GM12864 (cell line): ENCODE measurements at places on chromosomes 12 and 14.

GRCh38 chr14:69048456-69048855 is 69.4 kb upstream of the ACTN1 start:
- DNase-seq = no peak

GRCh38 chr12:85466890-85467289 is 186.9 kb downstream of the ALX1 start:
- DNase-seq = no peak

GRCh38 chr12:20474443-20474842 is 106.1 kb downstream of the PDE3A start:
- no peak for DNase-seq

GRCh38 chr14:103545915-103546651 is 16.4 kb downstream of the BAG5 start:
- no peak for DNase-seq

GRCh38 chr12:71662849-71663560 is 643 bp downstream of the ZFC3H1 start:
- peak; percentile 29 for DNase-seq

GRCh38 chr12:79532907-79533288 is 157.9 kb downstream of the PAWR start:
- DNase-seq = no peak

DNA sequence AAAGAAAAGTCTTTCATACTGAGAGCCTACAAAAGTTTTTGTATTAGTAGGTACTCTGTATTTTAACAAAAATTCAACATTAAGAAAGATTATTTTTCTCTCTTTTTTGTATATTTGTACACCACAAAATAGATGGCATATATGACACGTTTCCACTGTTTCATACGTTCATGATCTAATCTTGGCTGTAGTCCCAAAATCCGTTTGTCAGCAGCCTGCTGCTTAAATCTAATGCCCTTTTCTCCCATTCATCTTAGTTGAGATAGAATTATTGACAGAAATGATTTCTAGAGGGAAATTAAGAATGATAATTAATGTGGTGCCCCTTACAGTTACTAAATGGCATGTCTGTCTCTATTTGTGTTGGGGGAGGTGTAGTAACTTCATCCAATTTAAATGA is 140.7 kb upstream of the NOVA1 start:
- no peak for DNase-seq

DNA sequence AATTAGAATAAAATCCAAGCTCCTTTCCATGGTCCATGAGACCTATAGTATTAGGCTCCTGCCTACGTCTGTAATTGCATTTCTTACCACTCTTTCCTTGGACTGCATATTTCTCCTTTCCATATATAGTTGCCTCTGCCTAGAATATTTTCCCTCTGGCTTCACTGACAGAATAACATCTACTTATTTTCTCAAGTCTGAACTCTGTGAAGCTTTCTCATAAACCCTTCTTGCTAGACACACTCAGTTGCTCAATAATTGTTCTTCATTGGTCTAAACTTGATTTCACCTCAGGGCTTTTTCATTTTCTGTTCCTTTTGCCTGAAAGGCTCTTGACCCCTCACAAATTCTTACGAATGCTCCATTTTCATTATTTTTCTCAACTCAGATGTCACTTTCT is 36.9 kb upstream of the KRAS start:
- no peak for DNase-seq

- DNase-seq = no peak
These were observed 326.7 kb downstream of the ADGRD1 start for GRCh38 chr12:131280426-131280825.

- no peak for DNase-seq
These were observed 172.0 kb downstream of the BCAT1 start for GRCh38 chr12:24776861-24777260.

- DNase-seq = no peak
These were observed 57.2 kb downstream of the MVK start for GRCh38 chr12:109630815-109631214.

GRCh38 chr12:126492181-126492580 is 1426.9 kb downstream of the AACS start:
- no peak for DNase-seq

GRCh38 chr12:25708661-25709060 is 155.6 kb upstream of the LMNTD1 start:
- no peak for DNase-seq

DNA sequence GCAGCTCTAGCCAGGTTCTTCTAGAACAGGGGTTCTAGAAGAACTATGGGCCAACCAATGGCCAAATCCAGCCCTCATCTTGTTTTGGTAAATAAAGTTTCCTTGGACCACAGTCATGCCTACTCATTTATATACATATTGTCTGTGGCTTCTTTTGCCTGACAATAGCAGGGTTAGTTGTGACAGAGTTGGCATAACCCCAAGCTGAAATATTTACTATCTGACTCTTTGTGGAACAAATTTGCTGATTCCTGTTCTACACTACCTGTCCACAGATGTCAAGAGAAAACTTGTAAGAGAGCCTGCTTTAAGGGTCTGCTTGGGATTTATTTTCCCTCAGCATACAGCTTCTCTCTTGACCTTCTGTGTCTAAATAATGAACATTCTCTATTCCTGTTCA is 289.0 kb downstream of the KSR2 start:
- DNase-seq = no peak

- DNase-seq = no peak
These were observed 51.2 kb downstream of the SVOP start for GRCh38 chr12:108969622-108970021.

DNA sequence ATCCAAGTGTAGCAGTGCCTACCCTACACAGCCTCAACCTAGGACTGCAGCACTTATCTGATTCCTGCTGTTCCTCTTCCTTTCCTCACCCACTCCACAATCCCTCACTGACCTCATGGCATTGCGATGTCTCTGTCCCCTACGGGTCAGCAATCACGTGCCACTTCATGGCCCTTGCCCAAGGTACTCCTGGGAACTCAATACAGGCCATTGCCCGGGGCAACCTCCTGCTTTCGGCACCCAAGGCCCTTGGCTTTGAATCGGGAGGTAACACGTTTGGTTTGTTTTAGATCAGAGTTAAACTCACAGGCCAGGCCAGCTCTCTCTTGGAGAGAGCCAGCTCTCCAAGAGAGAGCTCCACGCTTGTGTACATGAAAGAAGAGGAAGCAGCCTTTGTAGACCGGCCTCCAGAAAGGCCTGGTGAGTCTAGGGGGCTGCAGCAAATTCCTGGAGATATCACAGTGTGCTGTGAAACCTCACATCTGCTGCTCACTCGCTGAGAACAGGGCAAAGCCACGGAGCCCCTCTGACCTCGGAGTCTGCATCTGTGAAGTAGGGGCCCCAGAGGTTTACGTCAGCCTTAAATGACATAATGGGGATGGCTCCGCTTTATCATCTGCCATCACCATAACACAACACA is 12.2 kb downstream of the CLMN start:
- no peak for DNase-seq

DNA sequence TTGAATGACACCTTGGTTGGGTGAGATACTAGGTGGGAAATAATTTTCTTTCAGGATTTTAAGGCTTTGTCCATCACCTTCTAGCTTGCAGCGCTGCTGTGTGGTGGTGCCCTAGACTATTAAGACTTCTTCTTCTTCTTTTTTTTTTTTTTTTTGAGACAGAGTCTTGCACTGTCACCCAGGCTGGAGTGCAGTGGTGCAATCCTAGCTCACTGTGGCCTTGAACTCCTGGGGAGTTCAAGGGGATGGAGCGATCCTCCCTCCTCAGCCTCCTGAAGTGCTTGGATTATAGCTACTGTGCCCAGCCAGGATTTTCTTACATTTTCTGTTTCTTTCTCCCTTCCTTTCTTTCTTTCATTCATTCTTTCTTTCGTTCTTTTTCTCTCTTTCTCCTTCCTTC is 10.3 kb upstream of the MTA1 start:
- no peak for DNase-seq

GRCh38 chr14:63237791-63238190 is 33.5 kb downstream of the RHOJ start:
- no peak for DNase-seq

GRCh38 chr12:110998165-110998564 is 77.8 kb upstream of the MYL2 start:
- no peak for DNase-seq

- no peak for DNase-seq
These were observed 1.5 kb upstream of the KRT7 start for GRCh38 chr12:52231305-52232202.

- no peak for DNase-seq
These were observed 121.5 kb downstream of the SLC15A5 start for GRCh38 chr12:16155938-16156337.

DNA sequence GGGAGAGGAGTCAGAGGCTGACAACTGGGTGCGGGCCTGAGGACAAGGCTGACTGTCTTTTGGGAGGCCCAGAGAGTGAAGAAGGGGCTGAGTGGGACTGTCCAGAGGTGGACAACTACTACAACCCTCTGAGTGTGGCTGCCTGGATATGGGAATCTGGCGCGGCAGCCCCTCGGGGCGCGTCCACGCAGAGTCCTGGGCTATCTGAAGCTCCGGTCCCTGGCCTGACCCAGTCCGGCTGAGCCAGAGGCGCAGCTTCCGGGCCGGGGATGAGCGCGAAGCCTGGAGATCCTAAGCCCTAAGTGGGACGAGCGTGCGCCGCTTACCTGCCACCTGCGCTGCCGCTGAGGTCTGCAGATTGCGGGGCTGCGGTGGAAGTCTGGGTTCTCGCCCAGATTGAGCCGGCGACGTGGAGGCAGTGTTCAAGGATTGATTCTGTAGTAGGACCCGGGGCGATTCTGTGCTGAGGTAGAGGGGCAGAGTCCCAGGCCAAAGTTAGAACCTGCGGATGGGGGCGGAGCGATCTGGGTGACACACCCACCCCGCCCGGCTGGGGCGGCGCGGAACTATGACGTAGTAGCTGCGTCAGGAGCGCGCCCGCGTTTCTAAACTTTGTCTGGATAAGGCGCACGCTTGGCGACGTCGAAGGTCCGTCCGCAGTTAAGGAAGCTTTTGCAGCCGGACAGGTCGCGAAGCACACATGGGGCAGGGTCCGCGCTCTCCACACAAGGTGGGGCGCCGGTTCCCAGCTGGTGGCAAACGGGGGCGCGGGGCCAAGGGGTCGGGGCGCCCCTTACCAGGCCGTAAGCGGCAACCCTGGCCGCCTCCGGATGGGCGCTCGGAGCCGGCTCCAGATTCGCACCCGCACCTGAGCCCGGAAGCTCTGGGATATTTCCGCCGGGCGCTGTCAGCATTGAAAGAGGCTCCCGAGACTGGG is at the start of the genes DHRS1 and NOP9:
Gene DHRS1 (minus strand): TSS at position 526 of the 937 bp plus-strand sequence. CDS start 674 bp downstream, outside the sequence.
Gene NOP9 (plus strand): TSS at position 596 of the 937 bp plus-strand sequence. CDS start 105 bp downstream, at position 701.
- DNase-seq = peak; percentile 69

DNA sequence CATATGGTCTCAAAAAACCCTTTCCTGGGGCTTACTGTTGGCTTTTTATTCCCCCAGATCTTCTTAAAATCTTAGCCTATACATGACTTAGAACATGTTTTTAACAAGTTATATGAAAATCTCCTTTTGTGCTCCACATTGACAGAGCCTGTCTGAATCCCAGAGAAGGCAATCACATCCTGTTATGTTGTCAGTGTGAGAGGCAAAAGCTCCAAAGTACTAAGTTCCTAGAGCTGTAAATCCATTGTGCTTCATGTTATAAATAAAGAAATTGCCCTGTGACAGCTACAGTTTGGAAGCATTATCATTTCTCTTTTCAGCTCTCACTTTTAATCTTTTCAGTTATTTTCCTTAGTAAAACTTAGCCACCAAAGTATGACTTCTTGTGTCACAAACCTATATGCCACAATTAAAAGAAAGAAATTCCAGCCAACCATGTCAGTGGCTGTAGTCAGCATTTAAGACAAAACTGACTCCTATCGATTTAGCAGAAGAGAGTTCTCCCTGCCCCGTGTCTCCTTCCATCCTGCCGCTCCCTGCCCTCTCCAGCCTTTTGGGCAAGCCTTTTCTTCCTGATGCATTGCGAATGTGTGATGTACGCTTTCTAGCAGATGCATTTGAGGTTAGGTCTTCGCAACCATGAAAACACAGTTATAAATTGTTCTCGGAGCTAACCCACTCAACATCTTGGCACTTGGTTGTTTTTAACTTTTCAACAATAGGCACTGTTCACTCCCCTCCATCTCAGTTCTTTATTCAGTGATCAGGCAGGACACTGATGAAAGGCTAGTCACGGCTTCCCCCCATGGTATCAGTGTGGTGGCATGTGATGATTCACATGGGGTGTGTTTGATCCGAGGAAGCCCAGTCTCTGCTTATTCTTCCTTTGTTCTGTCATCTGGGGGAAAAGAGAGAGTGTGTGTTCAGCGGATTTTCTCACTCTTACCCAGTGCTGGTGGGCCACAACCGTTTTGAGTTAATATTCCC is 143.5 kb downstream of the SSPN start:
- no peak for DNase-seq

DNA sequence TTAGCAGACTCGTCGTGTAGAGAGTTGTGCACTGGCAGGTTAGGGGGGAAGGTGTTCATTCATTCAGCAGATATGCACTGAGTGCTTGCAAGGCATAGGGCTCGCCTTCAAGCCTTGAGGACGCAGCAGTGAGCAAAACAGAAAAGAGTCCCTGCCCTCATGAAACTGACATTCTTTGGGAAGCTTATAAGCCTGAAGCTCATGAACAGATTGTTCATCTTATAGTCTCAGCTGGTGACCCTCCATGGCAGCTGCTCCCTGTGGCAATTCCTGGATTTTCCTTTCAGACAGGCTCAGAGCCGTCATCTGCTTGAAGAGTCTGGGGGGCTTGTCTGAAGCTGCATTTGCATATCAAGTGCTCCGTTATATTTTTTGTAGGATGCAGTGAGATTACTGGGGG is 148.4 kb downstream of the PRKCH start:
- no peak for DNase-seq

- no peak for DNase-seq
These were observed 540.2 kb upstream of the TMEM132C start for GRCh38 chr12:127726671-127727315.

DNA sequence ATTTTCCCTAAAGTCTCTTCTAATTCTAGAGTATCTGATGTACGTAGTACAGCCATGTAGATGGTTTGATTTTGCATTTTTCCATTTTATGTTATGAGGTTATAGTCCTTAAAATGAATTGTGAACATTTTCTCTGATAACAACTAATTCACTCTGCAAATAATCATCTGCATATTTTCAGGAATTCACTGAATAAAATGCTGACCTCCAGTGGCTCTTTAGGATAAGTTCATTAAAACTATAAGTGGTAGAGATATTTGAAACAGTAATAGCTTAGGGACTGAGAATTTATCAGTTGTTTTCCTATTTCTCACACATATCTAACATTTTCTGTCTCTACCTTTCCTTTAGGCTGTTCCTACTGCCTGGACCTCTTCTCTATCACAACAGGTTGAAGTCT is 4.4 kb downstream of the MSRB3 start:
- no peak for DNase-seq

DNA sequence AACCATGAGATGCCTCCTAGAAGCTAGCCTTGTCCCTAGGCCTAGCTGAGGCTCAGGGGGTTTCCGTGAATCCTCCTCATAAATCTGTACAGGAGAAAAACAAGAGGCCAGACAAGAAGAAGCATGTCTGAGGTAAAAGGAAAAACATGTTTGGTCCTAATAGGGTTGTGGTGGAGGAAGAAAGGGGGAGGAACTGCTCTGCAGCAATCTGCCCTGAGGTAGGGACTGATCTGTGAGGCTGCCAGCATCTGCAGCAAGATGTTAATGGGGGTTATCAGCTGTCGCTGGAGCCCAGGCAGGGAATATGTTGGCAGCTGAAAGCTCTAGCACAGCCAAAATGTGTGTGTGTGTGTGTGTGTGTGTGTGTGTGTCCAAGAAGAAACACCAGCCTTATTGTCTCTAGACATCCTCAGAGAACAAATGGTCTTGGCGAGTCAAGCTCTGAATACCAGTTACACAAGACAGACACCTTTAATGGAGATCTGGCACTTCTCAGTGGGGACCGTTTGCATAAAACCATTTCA is 218.5 kb downstream of the NUAK1 start:
- DNase-seq = no peak

GRCh38 chr12:44847403-44847802 is 28.7 kb downstream of the NELL2 start:
- no peak for DNase-seq
